ENCODE measurements at places on chromosomes 4 and X.

DNA sequence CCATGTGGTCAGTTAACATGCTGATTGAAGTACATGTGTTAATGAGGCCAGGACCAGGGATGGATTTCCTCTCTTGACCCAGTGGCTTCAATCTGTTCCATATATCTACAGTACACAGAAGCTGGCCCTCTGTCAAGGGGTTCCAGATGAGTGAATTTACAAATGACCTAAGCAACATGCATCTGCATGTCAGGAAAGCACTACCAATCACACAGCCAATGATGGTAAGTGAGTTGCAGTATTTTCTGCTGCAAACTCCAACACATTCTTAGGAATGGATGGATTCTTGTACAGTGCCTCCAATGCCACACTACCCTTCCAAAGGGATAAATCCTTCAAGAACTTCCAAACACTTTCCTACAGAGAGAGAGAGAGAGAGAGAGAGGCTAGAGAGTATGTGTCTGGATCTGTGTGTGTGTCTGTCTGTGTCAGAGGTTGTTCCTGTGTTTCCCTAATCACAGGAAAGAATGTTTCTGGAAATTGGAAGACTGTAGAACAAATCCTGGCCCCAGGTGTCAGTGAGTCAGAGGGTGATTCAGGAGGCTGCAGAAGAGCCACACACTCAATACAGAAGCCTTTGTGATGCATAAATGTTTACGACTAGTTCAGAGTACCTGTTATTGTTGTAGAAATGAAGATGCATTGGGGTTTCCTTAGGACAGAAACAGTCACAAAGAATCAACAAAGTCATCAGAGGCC lies 107.5 kb downstream of the GUCY2F start:
- DNase-seq: peak; percentile 58

- DNase-seq: no peak
These were observed 84.0 kb upstream of the QRFPR start for GRCh38 chr4:121464854-121465253.

GRCh38 chrX:13985697-13986435 lies 43.8 kb downstream of the GEMIN8 start:
- no peak for DNase-seq

- no peak for DNase-seq
These were observed 72.1 kb downstream of the KLHL34 start for GRCh38 chrX:21586001-21586400.

DNA sequence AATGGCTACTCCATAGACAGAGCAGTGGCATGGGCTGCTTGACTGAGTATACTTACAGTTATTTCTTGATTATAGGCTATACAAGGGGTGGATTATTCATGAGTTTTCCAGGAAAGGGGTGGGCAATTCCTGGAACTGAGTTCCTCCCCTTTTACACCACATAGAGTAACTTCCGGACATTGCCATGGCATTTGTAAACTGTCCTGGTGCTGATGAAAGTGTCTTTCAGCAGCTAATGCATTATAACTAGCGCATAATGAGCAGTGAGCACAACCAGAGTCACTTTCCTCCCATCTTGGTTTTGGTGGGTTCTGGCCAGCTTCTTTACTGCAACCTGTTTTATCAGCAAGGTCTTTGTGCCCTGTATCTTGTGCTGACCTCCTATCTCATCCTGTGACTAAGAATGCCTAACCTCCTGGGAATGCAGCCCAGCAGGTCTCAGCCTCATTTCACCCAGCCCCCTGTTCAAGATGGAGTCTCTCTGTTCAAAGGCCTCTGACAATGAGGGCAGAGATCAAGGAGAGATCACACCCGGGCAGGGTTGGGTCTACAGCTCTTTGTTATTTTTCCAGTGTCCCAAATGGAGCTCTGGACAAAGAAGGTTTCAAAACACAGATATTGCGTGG lies 468.4 kb upstream of the PRKX start:
- no peak for DNase-seq

- DNase-seq: no peak
These were observed 83.3 kb downstream of the C4orf33 start for GRCh38 chr4:129179276-129179675.
